ENCODE measurements at places on chromosomes 12 and 14.

- DNase-seq = no peak
These were observed 1.6 kb downstream of the SLC6A12 start for GRCh38 chr12:212415-212714.

DNA sequence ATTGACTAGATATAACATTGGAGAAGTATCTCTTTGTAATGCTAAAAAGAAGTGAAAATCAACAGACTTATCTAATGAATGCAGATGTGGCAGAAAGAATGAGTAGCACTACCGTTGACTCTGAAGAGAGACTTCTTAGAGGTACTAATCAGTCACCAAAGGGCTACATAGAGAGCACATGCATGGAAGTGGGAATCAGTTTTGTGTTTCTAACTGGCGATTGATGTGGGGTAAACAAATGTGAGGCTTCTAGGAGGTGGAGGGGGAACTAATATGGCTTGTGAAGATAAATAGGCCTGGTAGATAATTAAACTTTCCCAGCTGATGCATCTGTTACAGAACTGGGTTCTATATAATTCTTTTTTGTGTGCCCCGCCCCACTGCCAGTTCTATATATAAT, 10.5 kb downstream of the COCH start:
- DNase-seq = no peak

- no peak for DNase-seq
These were observed 2.4 kb upstream of the MLEC start for GRCh38 chr12:120684523-120684932.

DNA sequence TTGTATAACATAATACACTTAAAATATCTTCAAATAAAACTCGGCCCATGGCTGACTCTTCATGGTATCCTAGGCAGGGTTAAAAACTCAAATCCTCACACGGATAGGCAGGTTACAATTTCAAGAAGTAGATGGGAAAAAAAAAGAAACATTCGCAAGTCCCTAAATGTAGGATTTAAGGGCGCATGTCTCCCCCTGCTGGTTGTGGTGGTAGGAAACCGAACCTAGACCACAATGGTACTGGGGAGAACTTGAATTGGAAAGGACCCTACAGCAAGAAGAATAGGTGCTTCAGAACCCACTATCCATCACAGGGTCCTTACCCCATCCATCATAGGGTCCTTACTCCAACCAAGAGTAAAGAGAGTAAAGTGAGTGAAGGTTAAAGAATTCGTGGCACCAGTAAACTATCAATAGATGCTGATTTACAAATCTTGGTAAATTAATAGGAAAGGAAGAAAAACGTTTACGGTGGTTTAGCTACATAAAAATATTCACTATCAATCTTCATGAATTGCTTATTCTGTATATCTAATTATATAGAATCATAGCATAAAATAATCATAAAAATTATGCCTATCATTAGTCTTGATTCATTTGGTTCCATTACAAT, 3.3 kb upstream of the CIPC start:
- peak; percentile 63 for DNase-seq

DNA sequence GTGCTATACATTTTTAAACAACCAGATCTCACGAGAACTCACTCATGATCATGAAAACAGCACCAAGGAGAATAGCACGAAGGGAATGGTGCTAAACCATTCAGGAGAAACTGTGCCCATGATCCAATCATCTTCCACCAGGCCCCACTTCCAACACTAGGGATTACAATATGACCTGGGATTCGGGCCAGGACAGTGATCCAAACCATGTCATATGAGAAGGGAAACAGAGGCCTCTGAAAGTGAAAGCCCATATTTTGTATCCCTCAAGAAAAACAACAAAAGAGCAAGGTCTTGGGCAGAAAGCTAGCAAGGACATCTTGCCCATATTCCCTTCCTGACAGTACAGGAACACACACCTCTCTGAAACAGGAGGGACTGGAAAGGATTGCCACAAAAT, 163.9 kb upstream of the VASH1 start:
- DNase-seq = no peak

DNA sequence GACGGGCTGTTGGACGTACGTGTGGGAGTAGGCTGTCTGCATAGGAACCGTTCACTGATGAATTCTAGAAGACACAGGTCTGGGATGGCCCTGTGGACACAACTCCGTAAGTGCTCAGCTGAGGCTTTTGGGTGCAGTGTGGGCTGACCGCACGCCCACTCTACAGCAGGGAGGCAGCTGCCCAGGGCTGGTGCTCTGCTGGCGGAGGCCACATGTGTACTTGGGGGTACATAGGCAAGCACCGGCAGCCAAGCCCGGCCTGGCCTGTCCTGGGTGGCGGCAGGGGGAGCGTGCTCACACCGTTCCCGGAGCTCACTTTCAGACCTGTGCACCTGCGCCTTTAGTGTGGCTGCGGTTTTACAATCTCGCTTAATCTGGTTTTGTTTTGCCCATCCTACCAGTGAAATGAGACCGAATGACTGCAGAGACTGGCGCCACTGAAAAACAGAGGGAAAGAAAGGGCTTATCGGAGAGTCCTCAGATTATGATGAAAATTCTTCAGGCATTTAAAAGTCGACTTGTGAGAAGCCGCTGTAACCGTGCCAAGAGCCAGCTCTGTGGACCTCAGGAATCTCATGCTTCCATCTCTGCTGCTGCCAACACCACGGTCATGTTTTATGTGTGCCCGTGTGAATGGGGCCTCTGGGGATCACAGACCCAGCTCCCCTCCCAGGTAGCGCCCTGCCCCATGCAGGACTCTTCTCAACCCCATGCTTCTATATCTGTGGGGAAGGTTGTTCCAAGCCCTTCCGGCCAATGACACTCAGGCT, 45.8 kb downstream of the SSH1 start:
- no peak for DNase-seq

DNA sequence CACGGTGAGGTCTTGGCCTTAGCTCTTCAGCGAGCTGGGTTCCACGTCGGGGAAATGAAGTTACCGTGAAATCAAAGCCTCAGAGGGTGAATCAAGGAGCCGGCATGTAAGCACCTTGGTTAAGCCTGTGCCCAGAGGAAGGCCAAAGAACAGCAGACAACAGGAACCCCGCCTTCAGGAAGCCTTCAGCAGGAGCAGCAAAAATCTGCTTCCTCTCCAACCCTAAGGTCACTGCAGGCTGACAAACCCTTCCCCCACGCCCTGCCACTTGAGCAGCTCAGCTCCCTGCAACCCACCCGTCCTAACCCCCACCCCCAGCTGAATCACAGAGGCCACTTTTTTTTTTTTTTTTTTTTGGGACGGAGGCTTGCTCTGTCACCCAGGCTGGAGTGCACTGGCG, 72.9 kb upstream of the LTA4H start:
- peak; percentile 1 for DNase-seq

DNA sequence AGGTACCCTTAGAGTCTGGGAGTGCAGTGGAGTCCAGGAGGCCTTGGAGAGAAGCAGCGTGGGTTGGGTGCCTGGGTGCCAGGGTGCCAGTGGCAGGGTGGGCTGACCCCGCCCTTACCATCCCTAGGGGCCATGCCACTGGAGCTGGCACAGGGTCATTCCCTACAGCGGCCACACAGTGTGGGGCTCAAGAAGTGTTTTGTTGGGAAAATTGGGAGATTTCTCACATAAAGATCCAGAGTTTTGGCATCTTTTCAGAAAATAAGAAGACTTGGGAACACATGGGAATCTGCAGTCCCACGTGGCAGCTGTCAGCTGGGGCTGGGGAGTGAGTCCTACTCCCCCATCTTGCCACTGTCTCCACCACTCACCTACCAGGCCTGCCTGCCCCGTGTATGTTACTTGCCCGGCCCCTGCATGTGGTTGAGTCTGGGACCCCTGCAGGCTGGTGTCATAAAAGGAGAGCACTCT, 4.2 kb downstream of the VASH1 start:
- DNase-seq = no peak

GRCh38 chr12:119082496-119082895, 96.2 kb upstream of the HSPB8 start:
- no peak for DNase-seq

DNA sequence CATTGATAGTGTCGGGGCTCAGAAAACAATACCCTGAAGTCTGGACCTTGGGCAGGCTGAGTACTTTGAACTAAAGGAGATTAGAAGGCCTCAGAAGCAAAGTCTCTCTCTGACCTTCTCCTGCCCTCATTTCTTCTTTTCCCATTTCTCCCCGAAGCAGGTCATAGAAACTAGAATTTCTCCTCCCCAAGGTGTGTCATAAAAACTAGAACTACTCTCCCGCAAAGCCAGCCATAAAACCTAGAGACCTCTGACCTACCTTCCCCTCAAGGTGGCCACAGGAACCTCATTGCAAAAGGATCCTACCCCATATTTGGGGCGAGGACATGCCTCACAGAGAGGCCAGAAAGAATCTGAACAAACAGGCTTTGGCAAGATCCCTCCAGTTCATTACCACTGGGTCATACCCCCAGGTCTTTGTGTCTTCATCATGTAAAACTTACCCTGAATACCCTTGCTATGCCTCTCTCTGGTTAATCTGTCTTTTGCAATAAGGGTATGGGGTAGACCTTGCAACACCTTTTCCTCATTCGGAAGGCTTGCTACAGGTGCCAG, 64.7 kb upstream of the ZFP36L1 start:
- DNase-seq = no peak

DNA sequence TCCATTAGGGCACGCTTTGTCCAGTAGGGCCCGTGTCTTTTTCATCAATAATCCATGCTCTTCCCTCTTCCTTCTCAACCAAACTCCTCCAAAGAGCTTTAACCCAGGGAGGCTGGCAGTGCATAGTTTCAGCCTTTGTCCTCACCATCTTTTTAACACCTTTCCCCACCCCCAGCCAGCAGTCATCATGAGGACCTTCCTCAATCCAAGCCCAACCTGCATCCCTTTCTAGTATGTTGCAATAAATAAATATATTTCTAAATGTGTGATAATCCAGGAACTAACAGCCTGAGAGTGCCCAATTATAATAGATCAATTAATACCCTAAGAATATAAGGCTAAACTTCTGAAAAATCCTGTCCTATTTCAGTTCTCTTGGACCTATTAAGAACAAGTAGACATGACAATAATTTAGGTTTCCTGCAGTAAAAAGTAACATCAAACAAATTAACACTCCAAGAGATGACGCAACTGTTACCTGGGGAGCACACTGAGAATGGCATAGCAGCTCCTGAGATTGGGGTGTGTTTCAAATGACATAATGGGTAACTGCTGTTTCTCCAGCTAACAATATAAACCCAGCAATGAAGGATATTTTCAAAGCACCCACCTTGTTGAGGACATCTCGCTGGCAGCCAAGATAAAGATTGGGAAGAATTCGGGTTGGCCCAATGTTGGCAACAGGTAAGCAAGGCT, 62.6 kb downstream of the DUSP16 start:
- DNase-seq = no peak

DNA sequence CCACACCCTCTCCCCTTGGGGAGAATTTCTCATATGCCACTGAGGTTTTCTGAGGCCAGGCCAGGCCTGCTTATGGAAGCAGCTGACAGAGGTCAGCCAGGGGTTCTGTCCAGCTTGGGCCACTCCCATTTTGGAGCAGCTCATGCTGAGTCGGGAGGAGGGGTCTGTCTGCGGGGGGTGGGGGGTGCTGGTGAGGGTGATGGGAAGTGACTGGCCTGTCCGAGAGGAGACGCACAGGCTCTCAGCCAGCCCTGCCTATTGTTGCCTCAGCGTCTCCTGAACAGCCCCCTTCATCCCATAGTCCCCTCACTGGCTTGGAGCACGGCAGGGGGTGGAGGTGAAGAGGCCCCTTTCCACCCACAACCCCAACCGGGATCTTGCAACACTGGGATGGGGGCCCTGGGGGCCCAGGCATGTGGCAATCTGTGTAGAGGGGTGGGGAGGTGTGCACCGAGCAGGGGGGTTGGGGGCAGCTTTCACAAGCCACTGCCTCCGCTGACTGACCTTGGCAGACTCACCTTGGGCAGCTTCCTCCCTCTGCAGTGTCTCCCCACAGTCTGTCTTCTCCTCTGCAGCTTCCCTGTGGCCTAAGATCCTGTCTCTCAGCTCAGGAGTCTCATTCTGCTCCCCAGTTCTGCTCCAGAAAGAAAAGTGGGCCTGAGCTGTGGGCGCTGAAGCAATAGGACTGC, 5.5 kb downstream of the CEBPE start:
- DNase-seq = no peak

DNA sequence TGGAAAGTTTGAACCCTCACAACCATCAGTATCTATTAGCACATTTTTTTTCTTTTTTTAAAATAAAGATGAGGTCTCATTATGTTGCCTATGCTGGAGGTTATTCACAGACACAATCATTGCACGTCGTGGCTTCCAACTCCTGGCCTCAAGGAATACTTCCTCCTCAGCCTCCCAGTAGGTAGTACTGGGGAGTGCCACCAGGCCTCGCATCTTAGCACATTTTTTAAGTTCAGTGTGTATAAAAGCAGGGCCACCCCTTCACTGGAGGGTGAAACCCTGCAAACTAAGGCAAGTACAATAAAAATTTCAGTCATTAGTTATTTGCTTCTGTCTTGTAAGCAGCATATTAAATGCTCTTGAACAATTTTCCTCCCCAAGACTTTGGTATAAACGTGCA, 114.2 kb upstream of the SINHCAF start:
- no peak for DNase-seq

- DNase-seq = peak; percentile 56
These were observed 136.4 kb upstream of the KRAS start for GRCh38 chr12:25386831-25387731.

GRCh38 chr14:75383721-75384120, 44.1 kb upstream of the JDP2 start:
- DNase-seq = no peak

DNA sequence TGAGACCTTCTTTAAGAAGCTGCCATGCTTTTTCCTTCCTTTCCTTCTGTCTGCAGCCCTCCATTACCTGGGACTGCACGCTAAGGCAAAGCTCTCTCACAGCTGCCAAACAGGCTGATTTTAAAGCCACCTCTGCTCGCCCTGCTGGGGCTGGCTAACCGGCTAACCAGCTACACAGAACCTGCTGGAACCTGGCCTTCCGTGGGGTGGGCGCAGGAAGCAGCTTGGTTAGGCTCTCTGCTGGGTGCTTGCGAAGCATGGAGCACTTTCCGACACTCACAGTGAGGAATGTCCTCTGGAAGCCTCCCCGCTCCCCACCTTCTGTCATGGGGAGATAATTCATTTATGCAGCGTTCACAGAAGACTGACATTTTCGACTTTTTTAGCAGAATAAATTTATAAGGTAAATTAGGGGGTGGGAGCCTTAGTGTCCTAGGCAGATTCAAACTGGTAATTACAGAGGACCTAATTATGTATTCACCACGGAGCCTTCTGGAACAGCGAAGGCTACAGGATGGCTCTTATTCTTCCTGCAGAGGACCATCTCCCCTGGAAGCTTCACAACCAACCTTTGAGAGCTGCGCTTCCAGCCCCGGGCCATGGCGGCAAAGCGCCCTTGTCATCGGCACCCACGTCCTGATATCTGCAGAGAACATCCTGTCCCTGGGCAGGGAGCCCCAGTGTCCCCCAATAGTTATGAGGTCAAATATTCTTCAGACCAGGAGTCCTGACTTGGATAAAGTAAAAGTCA, 12.4 kb upstream of the BCL11B start:
- DNase-seq = no peak

DNA sequence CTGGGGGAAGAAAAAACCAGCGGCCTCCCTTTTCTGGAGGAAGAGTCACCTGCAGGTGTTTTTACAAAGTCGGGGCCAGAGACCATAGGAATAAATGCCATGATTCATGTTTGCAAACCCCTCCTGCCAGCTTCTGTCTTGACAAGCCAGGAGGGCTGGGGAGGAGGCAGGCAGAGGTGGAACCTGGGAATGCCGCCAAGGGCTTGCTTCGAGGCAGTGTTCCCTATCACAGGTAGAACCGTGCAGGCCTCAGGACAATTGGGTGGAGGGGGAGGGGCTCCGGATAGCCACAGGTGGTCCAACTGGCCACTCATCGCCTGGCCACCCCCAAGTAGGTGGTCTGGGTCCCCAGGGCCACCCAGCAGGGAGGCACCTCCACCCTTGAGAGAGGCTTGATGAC, 14.2 kb upstream of the DLK1 start:
- no peak for DNase-seq

- DNase-seq = no peak
These were observed 40.8 kb upstream of the DCD start for GRCh38 chr12:54689034-54689372.

Measured in activated CD8-positive, alpha-beta memory T cell treated with anti-CD3 and anti-CD28 coated beads for 4 hours (primary cell).